Left cardiac atrium (tissue), 4 donors: ENCODE measurements at places on chromosomes 11 and 22. TPM values are rescaled to one million over a fixed set of nuclear protein-coding genes. Genes with fewer than 3 reads are reported as not detected.

DNA sequence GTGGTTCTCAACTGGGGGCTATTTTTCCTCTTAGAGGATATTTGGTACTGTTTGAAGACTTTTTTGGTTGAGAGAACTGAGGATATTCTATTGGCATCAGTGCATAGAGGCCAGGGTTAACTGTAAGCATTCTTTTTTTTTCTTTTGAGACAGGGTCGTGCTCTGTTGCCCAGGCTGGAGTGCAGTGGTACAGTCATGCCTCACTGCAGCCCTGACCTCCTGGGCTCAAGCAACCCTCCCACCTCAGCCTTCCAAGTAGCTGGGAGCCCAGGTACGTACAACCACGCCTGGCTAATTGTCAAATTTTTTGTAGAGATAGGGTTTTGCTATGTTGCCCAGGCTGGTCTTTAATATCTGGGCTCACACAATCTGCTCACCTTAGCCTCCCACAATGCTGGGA lies 12.9 kb downstream of the MMP7 start:
- DNase-seq: no peak

DNA sequence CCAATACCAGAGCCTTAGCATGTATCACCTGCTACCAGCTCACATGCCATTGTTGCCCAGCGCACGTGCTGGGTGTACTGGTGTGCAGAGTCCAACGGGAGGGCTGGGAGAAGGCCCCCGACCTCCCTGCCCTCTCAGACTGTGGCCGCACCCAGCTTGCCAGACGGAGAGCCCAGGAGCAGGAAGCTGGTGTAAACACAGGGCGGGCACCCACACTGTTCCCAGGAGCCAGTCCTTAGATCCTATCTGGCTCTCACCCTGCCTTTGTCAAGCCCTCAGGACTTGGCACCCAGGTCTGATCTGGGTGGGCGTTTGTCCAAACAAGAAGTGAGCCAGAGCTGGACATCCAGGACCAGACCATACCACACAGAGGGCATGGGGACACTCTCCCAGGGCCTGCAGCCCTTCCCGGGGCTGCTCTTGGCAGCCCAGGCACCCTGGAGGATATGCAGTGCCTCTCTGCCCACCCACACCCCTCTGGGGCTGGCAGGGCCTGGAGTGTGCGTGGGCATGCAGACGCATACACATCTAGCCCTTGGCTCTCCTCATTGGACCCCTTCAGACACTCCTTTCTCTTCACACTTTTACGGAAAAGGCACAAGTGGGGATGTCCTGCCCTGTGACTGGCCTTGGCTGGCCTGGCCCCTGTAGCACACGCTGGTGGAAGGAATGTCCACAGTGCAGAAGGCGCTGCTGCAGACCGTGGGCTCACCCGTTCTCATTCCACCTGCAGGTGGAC lies 19.9 kb upstream of the CLDN5 start:
- no peak for DNase-seq

- DNase-seq: no peak
Observed at GRCh38 chr11:102810950-102811660, 13.1 kb upstream of the MMP1 start.

DNA sequence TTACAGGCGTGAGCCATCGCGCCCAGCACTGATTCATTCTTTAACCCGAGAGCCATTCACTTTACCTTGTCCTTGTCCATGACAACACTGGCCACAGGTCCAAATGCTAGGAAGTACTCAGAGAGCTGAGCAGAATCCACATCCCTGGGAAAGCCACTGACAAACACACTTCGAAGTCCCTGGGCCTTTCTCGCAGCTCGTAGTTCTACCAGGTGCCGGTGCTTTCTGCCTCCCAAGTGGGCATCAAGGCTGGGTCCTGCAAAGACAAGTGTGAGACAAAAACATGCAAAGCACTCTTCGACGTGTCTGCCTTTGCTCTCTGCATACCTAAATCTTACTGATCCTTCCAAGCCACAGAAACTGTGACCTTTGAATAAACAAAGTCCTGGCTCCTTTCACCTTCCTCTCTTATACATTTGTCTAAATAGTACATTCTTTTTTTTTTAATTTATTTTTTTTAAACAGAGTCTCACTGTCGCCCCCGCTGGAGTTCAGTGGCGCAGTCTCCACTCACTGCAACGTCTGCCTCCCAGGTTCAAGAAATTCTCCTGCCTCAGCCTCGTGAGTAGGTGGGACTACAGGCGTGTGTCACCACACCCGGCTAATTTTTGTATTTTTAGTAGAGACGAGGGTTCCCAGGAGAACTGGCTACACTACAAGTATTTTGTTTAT lies 2.2 kb downstream of the TUT1 start:
- DNase-seq: peak; percentile 14

- DNase-seq: no peak
Observed at GRCh38 chr11:91170711-91171110, 947.9 kb upstream of the CHORDC1 start.

- no peak for DNase-seq
Observed at GRCh38 chr11:46832511-46833214, 13.4 kb downstream of the CKAP5 start.

GRCh38 chr22:42994276-42994916 lies 20.6 kb downstream of the PACSIN2 start:
- no peak for DNase-seq

- DNase-seq: peak; percentile 25
Observed at GRCh38 chr11:64762674-64763525, 3.1 kb upstream of the PYGM start.

GRCh38 chr22:29799217-29799680 lies 32.1 kb downstream of the UQCR10 start:
- DNase-seq: peak; percentile 93

GRCh38 chr11:77093987-77094840 lies 8.4 kb upstream of the OMP start:
- DNase-seq: peak; percentile 16

DNA sequence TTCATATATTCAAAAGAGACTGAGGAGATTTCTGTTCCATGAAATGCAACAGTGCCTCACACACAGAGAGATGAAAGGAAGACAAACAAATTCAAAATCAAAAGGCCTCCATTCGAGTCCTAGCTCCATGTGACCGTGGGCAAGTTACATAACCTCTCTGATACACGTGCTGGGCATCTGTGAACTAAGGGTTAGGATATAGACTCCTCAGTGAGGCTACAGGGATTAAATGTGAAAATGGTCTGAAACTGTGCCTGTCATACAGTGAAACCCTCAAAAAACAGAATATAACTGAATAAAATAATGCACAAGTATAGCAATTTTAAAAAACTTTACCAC lies 111.8 kb upstream of the MTMR2 start:
- DNase-seq: no peak

- DNase-seq: peak; percentile 39
Observed at GRCh38 chr11:67273260-67273990, 7.2 kb downstream of the GRK2 start.

DNA sequence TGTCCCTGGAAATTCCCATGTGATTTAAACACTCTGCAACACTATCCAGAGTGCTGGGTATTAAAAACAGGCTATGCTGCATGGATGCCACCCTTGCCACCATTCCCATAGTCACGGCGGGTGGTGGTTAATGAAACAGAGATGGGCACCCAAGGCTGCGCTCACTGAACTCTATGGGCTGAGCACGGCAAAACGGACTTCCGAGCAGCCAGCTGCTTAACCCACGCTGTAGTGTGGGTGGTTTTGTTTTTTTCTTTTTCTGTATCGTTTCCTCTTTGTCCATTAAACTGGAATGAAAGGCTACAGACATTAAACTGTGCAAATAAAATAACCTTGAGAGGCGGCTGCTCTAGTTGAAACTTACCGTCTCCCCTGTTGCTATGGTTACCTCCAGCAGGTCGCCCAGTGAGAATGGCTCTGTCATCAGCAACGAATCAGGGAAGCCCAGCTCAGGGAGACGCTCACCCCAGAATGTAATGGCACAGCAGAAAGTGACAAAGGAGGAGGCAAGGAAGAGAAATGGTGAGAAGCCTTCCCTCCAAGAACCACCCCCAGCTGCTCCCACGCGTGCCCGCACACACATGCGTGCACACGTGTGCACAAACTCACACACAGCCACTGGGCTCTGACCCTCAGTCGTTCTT lies 102.1 kb downstream of the C11orf91 start:
- DNase-seq: no peak

- DNase-seq: no peak
Observed at GRCh38 chr11:128180441-128181087, 406.8 kb downstream of the ETS1 start.

- no peak for DNase-seq
Observed at GRCh38 chr22:37502342-37503182, 16.4 kb upstream of the MFNG start.

GRCh38 chr22:50080077-50080465 lies 5.2 kb downstream of the MLC1 start:
- no peak for DNase-seq

GRCh38 chr11:36376009-36376887 lies 80.2 kb downstream of the PRR5L start:
- DNase-seq: peak; percentile 53

- DNase-seq: no peak
Observed at GRCh38 chr11:104883342-104883741, 14.9 kb downstream of the CASP12 start.

- no peak for DNase-seq
Observed at GRCh38 chr11:34938611-34939010, 22.2 kb downstream of the PDHX start.

DNA sequence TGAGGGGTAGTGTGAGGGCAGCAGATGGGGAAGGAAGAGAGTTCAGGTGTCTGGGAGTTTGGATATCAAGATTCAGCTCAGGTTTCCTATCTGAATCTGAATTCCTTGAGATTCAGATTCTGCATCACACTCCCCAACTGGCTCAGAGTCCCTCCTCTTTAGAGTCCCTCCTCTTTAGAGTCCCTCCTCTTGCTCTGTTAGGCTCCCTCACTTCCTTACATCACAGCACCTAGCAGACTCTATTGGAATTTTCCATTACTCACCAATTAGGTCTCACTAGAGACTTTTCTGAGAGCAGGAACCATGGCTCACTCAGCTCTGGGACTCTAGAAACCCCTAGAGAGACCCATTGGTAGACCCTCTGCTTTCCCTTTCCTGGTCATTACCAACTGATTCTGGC lies 303.4 kb upstream of the SYN3 start:
- DNase-seq: no peak

DNA sequence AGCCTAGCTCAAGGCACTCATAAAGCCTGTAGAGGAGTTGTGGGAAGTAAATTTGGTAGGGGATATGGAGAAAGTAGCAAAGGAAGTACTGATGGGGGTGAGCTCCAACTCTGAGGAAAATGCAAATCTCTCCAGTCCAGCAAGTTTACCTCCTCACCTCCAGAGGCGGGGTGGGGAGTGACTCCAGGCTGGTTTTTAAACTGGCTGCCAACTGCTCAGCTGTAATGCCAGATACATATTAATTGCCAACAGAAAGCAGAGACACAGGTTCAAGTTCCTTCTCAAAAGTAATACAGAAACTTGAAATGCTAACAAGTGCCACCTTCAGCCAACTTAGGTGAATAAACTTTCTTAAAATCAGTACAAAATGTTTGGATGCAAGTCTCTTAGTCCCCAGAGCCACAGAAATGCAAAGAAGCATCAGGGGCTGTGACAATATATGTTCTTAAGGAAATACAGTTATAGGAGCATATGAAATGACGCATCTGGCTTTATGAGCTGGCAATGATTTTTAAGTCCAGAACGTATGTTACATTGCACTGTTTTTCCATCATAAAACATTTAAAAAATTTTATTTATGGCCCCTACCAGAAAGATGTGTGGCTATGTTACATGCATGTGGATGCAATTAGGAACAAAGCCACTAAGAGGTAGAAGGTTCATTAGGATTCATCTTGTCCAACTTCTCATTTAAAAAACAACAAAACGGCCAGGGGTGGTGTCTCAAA lies 436.4 kb upstream of the CCDC90B start:
- no peak for DNase-seq

- no peak for DNase-seq
Observed at GRCh38 chr11:11882539-11882938, 40.8 kb downstream of the USP47 start.

DNA sequence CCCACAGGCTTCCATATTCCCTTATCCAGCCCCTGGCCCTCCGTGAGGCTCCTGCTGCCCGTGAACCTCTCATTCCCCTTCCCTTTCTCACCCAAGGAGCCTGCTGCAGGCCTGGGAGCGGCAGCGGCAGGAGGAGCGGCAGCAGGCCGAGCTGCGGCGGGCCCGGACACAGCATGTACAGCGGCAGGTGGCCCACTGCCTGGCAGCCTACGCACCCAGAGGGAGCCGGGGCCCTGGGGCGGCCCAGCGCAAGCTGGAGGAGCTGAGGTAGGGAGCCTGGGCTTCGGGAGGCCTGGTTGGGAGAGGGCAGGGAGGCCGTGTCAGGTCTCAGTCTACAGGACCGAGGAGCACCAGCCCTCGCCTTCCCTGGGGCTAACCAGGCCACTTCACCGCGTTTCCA lies 8.1 kb upstream of the SART1 start:
- no peak for DNase-seq

Gene HSCB
- 10.5 TPM for total RNA-seq

Gene OR5A1
- not detected for total RNA-seq

Gene HPS5
- 10.8 TPM for total RNA-seq

Gene DEUP1
- total RNA-seq: not detected

Gene C11orf42
- total RNA-seq: not detected

Gene CTSD
- total RNA-seq: 635 TPM

Gene KRTAP5-9
- total RNA-seq: not detected

Gene ART1
- total RNA-seq: not detected

Gene SLC25A18
- 3.6 TPM for total RNA-seq

Gene MAP6
- 5.9 TPM for total RNA-seq

Gene OR51B4
- total RNA-seq: not detected

Gene OR2AG2
- total RNA-seq: 0.08 TPM

Gene FADS3
- total RNA-seq: 70.5 TPM

Gene OR52N4
- not detected for total RNA-seq

Gene PANX2
- total RNA-seq: 1.1 TPM

Gene KRTAP5-4
- total RNA-seq: not detected

Gene MUC6
- not detected for total RNA-seq
